ENCODE measurements at places on chromosomes 6 and 20. TPM values are rescaled to one million over a fixed set of nuclear protein-coding genes. Genes with fewer than 3 reads are reported as not detected.

DNA sequence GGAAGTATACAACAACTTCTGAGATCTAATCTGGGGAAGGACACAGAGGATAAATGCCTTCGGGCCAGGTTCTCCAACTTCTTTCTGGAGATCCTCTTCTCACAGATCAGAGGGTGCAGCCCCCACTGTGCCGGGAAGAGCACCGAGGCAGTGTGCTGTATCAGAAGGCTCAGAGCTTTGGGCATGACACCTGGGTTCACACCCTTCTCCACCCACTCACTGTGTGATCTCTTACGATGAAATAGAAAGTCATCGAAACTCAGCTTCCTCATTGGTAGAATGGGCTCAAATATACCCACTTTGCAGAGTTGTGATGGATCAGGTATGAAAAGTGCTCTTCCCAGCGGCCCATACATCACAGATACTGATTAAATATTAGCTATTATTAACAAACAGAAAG, 347.5 kb upstream of the SOX4 start:
- DNase-seq = no peak

GRCh38 chr6:128580224-128581110, 60.1 kb upstream of the PTPRK start:
- DNase-seq = no peak

DNA sequence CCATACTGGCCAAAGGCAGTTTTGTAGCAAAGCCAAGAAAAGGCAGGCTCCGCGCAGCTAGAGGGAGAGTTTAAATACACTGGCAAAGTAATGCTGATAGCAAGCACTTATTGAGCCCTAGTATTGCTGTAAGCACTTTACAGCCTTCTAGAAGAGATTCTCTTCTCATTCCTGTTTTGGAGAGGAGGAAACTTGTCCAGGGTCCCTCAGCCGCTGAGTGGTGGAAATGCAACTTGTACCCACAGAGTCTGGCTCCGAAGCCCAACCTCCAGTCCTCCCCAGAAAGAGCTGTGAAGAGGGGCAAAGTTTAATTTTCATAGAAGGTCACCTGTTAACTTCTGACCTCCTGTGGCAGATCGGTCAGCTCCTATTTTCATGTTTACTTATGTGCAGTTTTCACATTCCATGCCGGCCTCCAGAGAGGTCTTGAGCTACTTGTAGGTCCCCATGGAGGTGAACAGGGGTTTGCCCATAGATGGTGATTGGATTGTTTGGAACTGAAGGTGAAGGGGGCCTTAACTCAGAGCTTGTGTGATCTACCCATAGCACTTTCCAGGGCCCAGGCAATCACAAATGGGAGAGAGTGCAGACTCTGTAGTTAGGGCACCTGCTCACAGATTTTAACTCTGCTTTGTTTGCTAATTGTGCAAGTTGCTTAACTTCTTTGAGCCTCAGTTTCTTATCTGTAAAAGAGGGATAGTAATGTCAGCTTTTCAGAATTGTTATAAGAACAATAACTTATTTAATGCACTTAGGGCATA, 70.7 kb downstream of the LYRM2 start:
- no peak for DNase-seq

- DNase-seq = no peak
These were observed 210.0 kb upstream of the MAN1A1 start for GRCh38 chr6:119559586-119559985.

DNA sequence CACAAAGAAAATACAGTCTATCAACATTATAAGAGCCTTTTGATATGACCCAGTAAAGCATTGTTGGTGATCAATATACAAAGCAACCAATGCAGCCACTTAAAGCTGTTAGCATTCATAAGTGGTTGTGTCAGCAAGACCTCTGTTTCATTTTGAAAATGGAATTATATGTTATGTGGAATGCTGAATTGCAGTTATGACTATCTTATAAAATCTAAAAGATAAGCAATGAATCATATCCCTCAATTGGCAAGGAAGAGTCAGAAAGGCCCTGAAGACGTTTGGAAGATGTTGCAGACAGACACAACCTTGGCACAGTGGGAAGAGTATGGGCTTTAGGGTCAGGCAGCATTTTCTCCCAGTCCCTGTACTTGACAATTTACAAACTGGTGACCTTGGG, 93.8 kb upstream of the RNF217 start:
- DNase-seq = no peak

GRCh38 chr6:89302195-89302770, 12.8 kb downstream of the GABRR2 start:
- no peak for DNase-seq

ESF1 gene
- 10.1 TPM for total RNA-seq

- DNase-seq = no peak
These were observed 258.1 kb downstream of the CLIC5 start for GRCh38 chr6:45757443-45758130.

TBX18 gene
- total RNA-seq = 2.2 TPM

All from suprapubic skin (tissue), 4 donors.